HCT116 (cell line): ENCODE measurements at places on chromosomes 4 and X. TPM values are rescaled to one million over a fixed set of nuclear protein-coding genes. Genes with fewer than 3 reads are reported as not detected.

DNA sequence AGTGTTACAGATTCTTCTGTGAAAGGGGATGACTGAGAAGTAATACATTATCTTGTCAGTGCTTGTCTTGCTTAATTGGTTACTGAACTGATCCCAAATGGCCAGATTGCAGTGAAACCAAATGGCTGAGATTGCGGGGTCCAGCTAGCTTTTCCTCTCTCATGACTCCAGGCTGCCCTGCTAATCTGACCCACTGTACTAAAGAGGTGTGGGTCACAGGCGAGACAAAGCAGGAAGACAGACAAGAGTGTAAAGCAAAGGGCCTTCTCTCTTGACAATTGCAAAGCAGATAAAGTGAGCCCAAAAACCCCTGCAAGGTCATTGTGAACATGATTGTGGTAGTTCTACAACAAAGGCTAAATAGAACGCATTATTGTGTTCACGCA lies 2.1 kb downstream of the TMEM150C start:
- H3K36me3 ChIP-seq = no peaks in the 10 kb centered on the region
- no peaks in the 10 kb centered on the region for H3K27me3 ChIP-seq
- no peak overlapping the region for H3K27ac ChIP-seq

DNA sequence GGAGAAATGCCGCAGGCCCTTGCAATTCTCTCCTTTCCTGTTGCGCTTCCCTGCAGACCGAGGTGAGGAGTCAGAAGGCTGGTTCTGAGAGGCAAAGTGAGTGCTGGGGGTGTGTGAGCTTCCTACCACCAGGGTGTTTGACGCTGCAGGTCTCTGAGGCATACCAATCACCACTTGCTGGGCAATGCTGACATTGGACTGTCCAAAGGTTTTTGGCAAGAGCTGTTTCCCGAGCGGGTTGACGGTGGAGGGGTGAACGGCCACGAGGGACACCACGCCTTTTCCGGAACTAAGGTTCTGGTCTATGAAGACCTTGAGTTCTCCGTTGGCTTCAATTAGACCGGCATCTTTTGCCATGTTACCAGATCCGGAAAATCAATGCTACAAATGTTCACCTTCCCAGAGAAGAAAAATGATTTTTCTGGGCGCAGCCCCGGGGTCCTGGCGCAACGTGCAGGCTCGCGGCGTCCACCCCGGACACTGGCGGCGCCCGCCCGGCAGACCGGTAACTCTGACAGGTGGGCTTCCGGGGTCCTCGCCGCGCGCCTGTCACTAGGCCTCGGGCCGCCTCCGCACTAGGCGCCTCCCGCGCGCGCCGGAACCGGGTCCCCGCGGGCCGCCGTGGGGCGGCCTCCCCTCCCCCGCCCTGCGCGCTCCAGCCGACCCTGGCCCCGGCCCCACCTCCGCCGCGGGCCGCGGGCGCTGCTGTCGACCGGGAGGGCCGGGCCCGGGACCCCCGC lies 44.9 kb upstream of the FAM47C start:
- H3K27ac ChIP-seq = no peak overlapping the region
- H3K4me3 ChIP-seq = no peak overlapping the region
- DNase-seq = no peak

DNA sequence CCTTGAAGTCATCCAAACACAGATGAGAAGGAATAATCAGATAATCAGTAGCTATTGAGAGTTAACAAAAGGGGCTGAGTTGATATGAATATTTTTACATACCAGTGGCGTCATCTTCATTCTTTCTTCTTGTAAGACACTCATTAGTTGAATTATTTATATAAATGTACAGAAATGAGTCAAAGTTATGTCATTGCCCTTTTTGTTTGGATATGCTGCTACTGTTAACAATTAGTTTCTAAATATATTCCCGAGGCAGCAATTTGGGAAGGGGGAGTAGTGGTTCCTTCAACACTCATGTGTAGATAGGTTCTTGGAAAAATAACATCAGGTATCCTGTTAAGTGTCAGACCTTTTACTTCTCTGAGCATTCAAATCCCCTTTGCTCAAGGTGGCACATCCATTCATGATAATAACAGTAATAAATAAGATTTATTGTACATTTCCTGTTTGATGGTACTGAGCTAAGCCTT lies 436.6 kb downstream of the SPRY1 start:
- no peak overlapping the region for H3K4me3 ChIP-seq
- peaks cover 3% of the 10 kb centered on the region; the same call in 1 of the 2 replicates for H3K4me1 ChIP-seq
- no peak for DNase-seq
- no peak overlapping the region for H3K27ac ChIP-seq
- H3K27me3 ChIP-seq = no peaks in the 10 kb centered on the region

DNA sequence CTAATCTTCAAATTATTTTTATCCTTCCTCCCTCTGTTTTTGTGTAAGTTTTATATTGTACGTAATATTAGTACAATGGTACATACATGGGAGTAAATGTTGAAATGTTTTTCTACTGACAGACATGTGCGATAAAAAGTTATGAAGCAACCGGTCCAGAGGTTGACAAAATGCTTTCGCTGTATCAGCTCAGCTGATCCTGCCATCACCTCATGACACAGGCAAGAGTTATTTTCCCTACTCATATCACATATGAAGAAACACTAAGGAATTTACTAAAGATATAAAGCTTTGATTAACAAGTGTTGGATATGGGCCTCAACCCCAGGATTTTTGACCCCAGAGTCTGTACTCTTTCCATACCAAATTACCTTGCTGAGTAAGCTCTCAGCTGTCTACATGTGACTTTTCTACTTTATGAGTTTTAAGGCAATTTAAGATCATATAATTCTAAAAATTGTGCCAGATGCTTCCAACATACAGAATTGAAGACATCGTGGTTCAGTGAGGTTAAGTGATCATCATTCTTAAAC lies 50.0 kb downstream of the CLCN5 start:
- no peak overlapping the region for H3K27ac ChIP-seq
- H3K4me1 ChIP-seq = no peaks in the 10 kb centered on the region
- no peaks in the 10 kb centered on the region for H3K36me3 ChIP-seq
- no peaks in the 10 kb centered on the region for H3K27me3 ChIP-seq

The LUZP4 gene
- total RNA-seq = not detected

DNA sequence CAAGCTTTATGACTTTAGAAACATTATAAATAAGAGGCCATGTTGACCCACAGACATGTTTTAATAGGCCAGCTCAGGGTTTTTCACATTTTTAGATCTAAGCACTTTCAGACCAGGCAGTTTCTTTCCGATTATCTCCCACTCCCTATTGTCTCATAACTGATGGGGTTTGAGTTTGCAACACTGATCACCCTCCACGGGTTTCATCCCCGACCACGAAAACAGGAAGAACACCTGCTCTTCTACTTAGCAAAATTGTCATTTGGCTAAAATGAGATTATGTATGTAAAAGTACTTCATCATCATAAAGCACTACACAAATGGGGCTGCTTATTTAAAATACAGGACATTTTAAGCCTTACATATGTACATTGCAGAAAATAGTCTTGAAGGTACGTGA lies 407.9 kb downstream of the HNRNPD start:
- H3K4me1 ChIP-seq = no peaks in the 10 kb centered on the region
- H3K27me3 ChIP-seq = 0 out of 2 replicates have a peak, but pooled peaks cover 7% of the 10 kb centered on the region
- DNase-seq = no peak

The CXCL1 gene
- total RNA-seq = 2.5 TPM

DNA sequence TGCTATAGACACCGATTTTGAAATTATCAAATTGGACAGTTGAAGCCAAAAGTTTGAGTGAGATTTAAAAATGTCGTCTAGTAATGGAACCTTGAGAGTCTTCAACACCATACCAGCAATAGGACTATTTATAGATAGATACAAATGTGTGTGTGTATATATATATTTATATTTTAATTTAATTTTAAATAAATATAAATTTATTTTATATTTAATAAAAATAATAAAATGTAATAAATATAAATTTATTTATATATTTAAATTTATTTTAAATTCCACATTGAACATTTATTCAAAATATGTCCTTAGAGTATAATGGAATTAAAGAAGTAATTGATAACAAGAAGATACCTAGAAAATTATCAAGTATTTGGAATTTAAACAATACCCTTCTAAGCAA lies 221.9 kb upstream of the CXXC4 start:
- H3K27ac ChIP-seq = no peak overlapping the region
- no peaks in the 10 kb centered on the region for H3K36me3 ChIP-seq
- DNase-seq = no peak
- no peak overlapping the region for H3K4me3 ChIP-seq

- no peak overlapping the region for H3K27ac ChIP-seq
- H3K4me3 ChIP-seq = no peak overlapping the region
- H3K36me3 ChIP-seq = no peaks in the 10 kb centered on the region
- DNase-seq = no peak
- no peaks in the 10 kb centered on the region for H3K27me3 ChIP-seq
- H3K4me1 ChIP-seq = no peaks in the 10 kb centered on the region
These were observed 1416.1 kb downstream of the RPA4 start for GRCh38 chrX:98299785-98300184.

The CC2D2A gene
- total RNA-seq = 13.0 TPM

DNA sequence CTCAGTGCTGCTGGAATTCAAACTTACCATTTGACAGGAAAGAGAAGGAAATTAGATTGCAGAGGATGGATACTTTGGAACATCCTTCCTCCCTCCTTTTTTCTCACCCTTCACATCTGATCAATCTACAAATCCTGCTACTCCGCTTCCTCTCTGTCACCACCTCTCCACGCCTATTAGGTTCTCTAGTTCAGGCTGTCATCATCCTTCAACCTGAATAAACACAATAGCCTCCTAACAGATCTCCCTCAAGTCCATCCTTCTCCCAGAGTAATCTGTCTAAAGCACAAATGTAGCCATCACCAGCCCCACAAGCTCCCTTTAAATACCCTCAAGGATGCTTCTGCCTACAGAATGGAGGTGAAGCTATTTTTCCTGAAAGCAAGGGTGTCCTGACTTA lies 20.0 kb upstream of the SLAIN2 start:
- no peak for DNase-seq
- no peaks in the 10 kb centered on the region for H3K27me3 ChIP-seq
- no peaks in the 10 kb centered on the region for H3K4me1 ChIP-seq
- H3K36me3 ChIP-seq = no peaks in the 10 kb centered on the region
- no peak overlapping the region for H3K4me3 ChIP-seq

The SPATA4 gene
- 0.20 TPM for total RNA-seq

The UNC5C gene
- total RNA-seq = not detected

DNA sequence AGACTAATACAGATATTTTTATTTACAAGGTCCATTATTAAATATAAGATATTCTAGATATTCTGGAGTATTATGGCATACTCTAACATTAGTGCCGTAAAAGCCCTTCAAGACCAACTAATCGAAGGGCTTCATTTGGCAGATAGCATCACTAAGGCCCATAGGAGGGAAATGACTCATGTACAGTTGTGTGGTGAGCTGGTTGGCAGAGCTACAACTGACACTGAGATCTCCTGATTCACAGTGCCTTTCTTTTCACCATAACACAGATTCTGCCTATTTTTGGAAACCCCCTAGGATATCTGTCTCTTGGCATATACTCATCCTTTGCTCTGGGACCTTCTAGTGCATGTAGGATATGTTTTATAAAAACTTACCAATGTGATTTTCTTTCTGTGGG lies 201.7 kb upstream of the AFF2 start:
- no peak overlapping the region for H3K4me3 ChIP-seq
- H3K4me1 ChIP-seq = no peaks in the 10 kb centered on the region
- H3K27me3 ChIP-seq = no peaks in the 10 kb centered on the region
- no peaks in the 10 kb centered on the region for H3K36me3 ChIP-seq
- no peak for DNase-seq
- H3K27ac ChIP-seq = no peak overlapping the region

DNA sequence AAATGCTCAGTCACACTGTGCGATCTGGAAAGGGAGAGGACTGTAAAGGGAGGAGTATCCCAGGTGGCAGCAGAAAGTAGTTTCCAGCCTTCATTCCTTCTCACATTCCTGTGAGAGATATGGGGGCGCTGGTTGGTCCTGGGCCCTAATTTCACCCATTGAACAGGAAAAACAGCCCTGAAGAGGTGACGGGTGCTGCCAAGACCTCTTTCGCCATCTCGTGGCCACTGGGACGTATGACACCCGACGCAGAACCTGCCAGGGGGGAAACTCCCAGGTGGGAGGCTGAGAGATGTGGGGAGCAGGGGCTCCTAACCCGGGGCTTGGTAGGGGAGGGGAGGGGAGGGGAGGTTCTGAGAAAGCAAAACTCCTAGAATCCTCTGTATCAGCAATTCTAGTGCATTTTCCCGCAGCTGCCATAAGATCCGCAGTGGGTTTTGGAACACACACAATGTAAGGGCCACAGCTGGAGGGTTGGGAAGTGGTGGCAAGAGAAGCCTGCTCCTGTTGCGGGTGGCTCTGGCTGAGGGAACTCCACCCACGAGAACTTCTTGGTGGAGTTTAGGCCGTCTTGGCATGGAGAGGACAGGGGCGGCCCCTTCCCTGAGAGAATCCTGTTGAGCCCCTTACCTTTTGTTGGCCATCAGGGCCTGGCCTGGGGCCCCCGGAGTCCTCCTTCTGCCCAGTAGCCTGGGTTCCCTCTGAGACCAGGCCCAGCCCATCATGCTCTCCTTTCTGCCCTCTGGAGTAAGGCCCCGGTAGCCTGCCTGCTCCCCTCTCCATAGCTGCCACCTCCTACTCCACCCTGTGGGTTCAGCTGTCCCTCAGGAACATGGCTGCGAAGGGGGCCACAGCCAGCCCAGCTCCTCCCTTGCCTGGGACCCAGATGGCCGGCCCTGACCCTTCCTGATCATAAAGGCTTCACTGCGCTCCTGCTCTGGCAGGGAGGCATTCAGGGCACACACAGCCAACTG lies 134.1 kb downstream of the OR13H1 start:
- H3K27me3 ChIP-seq = no peaks in the 10 kb centered on the region
- H3K27ac ChIP-seq = no peak overlapping the region
- H3K4me3 ChIP-seq = no peak overlapping the region
- H3K36me3 ChIP-seq = no peaks in the 10 kb centered on the region
- no peaks in the 10 kb centered on the region for H3K4me1 ChIP-seq

The XG gene
- not detected for total RNA-seq

DNA sequence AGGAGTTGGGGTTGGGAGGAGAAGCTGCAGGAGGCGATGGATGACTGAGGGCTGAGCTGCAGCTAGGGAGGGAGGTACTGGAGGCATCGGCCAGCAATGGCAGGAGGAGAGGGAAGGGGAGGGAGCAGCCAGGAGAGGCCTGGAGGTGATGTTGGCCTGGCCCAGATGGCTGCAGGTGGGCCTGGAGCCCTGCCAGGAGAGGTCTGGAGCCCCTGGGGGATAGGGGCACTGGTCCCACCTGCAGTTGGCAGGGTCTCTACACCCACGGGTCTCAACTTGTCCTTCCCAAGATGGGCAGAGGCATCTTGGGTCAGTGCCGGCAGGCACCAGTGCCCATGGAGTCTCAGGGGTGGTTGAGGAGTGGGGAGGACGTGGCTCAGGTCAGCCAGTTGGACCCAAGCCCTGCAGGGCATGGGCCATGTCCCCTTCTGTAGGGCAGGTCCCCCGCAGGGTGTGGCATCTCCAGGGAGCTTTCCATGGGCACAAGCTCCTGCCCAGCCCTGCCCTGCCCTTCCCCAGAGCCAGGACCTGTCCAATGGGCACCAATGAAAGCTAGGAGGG lies 2.7 kb upstream of the MXD4 start:
- H3K36me3 ChIP-seq = no peaks in the 10 kb centered on the region
- no peak overlapping the region; the same call in 1 of the 2 replicates for H3K27ac ChIP-seq
- no peak overlapping the region for H3K4me3 ChIP-seq
- no peak for DNase-seq
- H3K27me3 ChIP-seq = no peaks in the 10 kb centered on the region
